AG10803 (cell line): ENCODE measurements at places on chromosomes 5 and 9.

DNA sequence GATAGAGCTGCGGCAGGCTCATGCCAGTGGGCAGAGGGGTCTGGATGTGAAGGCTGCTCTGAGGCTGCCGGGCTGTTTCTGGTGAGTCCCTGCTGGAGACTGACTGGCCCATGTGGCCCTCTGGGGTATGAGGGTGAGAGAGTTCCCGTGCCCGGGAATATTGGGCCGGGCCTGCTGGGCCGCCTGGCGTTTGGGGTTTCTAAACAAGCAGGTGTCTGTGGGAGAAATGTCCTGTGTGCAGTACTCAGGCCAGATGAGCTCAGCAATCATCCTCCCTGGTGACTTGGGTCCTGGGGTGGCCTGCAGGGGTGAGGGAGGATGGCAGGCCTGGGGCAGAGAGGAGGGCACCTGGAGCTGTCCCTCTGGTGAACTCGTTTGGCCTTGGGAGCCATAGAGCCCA lies 74.9 kb downstream of the MACROH2A1 start:
- no peak for DNase-seq

GRCh38 chr9:91483189-91483691 lies 59.6 kb upstream of the NFIL3 start:
- DNase-seq = peak; percentile 84

- peak; percentile 15 for DNase-seq
These were observed 89.8 kb downstream of the CDKN2A start for GRCh38 chr9:21904371-21904770.

GRCh38 chr5:66617991-66618768 lies 22.0 kb downstream of the MAST4 start:
- no peak for DNase-seq

GRCh38 chr9:121880343-121880898 lies 212.7 kb downstream of the TTLL11 start:
- DNase-seq = no peak

DNA sequence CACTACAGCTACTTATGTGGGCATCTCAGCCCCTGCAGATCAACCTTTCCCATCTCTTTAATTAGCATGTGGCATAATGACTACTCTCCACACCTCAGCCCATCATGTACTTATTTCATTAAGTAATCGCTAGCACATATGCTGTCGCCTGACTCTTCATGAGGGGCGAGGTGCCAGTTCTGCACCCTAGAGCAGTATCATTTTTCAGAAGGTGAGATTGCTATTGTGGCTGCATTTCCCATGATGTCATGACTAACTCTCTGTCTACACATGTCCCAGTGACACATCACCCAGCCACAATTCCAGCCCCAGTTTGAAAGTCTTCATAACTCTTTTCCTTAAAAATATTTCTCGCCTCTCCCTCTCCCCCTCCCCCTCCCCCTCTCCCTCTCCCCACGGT lies 7.6 kb upstream of the F2RL1 start:
- DNase-seq = peak; percentile 34

- DNase-seq = peak; percentile 51
These were observed 1.8 kb downstream of the GZMA start for GRCh38 chr5:55104036-55104772.

DNA sequence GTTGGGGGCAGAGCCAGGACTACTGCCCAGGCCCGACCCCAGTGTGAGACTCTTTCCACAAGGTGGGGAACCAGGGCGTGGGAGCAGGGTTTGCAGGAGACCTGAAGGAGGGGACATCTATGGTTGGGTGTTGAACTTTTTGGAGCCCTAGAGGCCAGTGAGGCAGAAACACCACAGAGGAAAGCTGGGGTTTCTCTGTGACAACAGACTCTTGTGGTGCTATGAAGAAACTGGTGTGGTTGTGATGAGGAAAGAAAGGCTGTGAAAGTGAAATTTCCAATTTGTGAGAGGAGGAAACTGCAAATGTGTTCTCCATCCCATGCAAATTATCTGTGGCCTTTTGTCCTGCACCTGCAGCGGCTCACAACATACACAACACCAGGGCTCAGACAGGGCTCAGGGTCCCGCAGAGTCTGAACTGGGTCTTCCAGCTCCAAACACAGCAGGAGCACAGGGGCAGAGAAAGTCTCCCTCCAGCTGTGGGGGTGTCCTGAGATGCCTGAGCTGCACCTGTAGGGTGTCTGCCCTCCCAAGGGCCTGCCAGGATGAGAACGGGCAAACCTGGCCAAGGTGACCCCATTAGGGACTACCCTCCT lies 51.4 kb upstream of the GRHPR start:
- no peak for DNase-seq

DNA sequence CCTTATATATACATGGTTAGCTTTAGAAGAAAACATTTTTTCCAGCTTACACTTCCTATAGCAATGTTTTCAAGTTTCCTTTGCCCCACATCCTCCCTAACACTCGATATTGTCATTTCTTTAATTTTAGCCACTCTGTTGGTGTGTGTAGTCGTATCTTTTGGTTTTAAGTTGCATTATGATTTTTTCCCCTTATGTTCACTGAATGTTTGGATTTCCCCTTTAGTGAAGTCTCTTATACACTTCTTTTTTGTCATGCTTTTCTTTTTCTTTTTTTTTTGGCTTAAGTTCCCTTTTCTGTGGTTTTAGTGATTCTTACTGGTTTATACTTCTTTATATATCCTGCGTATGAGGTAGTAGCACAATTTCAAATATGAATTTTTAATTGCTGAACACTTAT lies 58.8 kb downstream of the KDM4C start:
- DNase-seq = no peak

- DNase-seq = no peak
These were observed 43.4 kb downstream of the IRF1 start for GRCh38 chr5:132447196-132447595.

GRCh38 chr5:88670461-88670860 lies 212.5 kb downstream of the MEF2C start:
- DNase-seq = no peak

- no peak for DNase-seq
These were observed 78.3 kb upstream of the LIFR start for GRCh38 chr5:38634568-38635369.

DNA sequence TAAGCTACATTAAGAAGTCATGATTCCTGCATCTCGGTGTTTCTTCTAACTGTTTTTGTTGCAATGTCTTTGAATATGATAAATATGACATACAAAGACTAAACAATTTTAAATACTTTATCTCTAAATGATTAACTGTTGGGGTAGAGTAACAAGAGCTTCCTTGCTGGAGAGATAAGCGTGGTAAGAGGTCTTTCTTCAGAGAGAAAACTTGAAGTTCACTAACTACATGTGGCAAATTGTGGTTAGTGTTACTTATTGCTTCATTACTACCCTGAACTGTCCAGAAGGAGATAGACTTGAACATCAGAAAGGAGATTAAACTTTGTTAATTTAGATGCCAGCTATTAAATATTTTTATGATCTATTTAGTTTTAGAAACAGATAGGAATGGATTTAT lies 7.0 kb upstream of the ARSB start:
- DNase-seq = no peak

- DNase-seq = no peak
These were observed 1.1 kb downstream of the HTR1A start for GRCh38 chr5:63961125-63961597.

DNA sequence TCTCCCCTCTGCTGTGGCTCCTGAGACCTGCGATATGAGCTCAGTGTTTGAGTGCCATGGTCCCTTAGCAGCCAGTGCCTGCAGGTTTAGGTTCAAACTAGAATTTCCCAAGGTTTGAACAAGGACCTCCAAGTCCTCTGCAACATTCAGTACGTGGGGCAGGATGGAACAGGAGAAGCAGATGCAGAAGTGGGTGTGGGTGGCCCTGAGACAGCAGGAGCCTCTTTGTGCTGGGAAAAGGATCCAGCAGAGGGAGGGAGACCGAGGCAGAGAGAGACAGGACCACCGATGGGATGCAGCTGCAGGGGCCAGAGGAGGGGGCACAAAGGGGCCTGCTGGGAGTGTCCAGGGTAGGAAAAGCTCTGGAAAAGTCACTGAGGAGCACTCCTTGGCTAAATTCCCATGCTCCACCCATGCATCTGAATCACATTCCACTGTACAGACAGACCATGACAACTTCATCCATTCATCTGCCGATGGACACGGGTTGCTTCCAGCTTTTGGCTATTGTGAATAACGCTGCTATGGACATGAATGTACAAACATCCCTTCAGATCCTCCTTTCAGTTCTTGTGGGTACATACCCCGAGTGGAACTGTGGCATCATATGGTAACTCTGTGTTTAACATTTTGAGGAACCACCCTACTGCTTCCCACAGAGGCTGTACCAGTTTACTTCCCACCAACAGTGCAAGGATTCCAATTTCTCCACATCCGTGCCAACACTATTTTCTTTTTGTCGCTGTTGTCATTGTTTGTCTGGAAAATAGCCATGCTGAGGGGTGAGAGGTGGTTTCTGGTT lies 26.7 kb upstream of the SUSD3 start:
- DNase-seq = no peak

GRCh38 chr5:153784277-153784676 lies 254.4 kb downstream of the FAM114A2 start:
- DNase-seq = no peak

DNA sequence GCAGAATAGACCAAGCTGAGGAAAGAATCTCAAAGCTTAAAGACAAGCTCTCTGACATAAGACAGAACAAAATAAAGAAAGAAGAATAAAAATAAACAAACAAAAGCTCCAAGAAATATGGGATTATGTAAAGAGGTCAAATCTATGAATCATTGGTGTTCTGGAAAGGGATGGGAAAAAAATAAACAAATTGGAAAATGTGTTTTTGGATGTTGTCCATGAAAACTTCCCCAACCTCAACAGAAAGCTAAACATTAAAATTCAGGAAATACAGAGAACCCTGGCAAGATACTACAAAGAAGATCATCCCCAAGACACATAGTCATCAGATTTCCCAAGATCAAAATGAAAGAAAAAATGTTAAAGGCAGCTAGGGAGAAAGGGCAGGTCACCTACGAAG lies 662.0 kb upstream of the CDH18 start:
- no peak for DNase-seq

DNA sequence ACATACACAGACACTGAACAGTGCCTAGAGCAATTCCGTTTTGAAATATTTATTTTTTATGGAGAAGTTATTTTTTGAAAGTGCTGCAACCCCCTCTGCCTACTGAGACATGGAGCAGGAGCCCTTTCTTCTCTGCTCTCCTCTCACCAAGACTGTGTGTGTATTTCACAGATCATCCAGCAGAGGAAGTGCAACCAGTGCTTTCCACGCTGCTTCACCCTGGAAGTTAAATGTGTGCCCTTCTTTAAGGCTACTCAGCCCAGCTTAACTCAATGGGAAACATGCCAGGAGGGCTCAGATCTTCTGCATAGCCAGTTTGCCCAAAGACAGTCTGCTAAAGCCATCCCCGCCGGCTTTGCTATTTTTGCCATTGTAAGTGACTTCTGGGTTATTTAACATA lies 606.3 kb downstream of the TLE1 start:
- no peak for DNase-seq

GRCh38 chr5:125160787-125161502 lies 414.5 kb upstream of the ZNF608 start:
- no peak for DNase-seq

- DNase-seq = no peak
These were observed 367.4 kb downstream of the PSAT1 start for GRCh38 chr9:78664370-78664769.

DNA sequence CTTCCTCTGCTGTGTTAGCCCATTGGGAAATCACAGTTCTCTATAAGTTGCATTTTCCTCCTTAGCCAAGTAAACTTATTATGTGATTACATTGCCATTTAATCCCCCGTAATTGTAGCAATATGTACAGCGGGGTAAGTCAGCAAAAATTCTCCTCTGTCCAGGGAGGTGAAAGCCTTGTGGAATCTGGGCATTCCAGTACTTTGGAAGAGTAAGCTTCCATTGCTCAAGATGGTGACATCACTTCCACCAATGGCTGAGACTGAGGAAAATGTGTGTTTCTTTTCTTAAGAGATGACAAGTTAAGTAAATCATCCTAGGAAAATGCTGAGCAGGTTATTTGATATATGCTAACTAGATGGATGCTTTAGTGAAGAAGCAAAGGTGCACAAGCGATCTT lies 436.7 kb downstream of the CETN3 start:
- DNase-seq = peak; percentile 37

DNA sequence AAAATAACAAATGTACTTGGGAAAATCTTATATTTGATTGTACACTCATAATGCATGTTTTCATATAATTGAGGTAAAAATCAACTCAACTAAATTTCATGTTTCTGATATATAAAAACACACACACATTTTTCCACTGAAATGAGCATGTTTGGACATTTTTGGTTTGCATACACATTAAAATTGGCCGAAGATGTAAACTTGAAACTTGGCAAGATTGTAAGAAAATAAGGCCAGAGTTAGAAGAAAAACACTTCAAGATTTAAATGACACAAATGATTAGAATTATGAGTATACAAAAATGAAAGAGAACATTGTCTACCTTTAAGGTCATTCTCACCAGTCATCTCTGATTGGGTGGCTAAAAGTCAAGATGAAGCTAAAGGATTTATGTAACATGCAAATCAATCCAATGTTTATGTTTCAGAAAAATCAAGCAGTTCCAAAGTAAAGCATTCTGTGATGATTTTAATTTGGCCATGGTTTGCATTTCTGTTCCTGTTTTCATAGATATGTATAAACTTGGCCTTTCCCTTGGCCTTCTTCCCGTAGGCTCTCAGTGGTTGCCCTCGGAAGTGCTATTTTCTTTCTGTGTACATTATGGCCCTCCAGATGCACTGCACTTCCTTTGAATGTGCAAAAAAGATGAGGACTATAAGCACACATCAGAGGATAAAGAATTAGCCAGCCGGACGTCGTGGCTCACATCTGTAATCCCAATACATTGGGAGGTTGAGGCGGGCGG lies 1105.4 kb upstream of the DMAC1 start:
- DNase-seq = no peak

DNA sequence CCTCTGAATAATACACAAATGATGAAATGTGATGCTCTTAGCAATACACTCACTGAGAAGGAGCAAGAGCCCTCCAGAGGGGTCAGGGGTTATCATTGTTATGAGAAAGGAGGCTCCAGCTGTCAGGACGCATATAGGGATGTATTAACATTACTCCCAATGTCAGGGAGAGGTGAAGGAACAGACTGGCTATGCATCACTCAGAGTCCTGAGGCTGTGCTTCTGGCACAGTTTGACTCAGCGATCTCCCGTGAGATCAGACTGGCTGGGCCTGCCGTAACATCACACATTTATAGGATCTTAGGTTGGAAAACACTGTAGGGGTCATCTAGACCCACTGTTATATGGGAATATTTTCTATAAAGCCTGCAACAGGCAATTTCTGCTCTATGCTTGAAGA lies 226.5 kb upstream of the GLRA1 start:
- DNase-seq = no peak

GRCh38 chr5:124519396-124519795 lies 227.0 kb downstream of the ZNF608 start:
- peak; percentile 80 for DNase-seq

GRCh38 chr9:89408628-89409101 lies 89.2 kb downstream of the SEMA4D start:
- no peak for DNase-seq
